Right cardiac atrium (tissue), 5 donors: ENCODE measurements at places on chromosomes 12 and 14. TPM values are rescaled to one million over a fixed set of nuclear protein-coding genes. Genes with fewer than 3 reads are reported as not detected.

CIT gene
- total RNA-seq = 2.6 TPM

GRCh38 chr12:29309320-29309902 lies 71.6 kb downstream of the ERGIC2 start:
- DNase-seq = no peak

DNA sequence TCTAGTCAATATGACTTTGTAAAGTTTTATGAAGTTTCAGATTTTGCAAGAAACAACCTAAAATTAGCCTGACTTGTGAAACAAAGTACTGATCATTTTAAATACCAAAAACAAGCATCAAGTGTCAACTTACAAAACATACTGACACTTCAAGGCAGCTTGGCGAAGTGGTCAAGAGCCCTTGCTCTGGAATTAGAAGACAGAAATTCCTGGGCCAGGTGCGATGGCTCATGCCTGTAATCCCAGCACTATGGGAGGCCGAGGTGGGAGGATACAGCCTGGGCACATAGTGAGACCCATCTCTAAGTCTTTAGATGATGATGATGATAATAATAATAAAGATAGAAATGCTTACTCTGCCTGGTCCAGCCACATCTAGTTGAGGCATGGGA lies 45.4 kb upstream of the NR2C1 start:
- DNase-seq = no peak

- DNase-seq = no peak
These were observed 89.7 kb downstream of the TMTC1 start for GRCh38 chr12:29694002-29694401.

DNA sequence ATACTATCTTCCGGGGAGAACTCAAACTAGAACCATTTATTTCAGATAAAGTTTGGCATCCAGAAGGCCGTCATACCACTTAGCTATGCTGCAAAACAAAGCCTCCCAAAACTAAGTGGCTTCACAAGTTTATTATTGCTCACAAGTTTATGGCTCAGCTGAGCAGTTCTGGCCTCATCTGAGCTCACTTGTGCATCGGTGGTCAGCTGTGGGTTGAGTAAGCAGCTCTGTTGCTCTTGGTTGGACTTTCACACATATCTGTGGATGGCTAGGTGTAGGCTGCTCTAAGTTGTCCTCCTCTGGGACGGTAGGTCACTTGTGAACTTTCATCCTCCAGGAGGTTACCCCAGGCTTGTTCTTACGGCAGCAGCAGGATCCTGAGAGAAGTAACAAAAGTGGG lies 162.7 kb downstream of the BTG1 start:
- no peak for DNase-seq

DNA sequence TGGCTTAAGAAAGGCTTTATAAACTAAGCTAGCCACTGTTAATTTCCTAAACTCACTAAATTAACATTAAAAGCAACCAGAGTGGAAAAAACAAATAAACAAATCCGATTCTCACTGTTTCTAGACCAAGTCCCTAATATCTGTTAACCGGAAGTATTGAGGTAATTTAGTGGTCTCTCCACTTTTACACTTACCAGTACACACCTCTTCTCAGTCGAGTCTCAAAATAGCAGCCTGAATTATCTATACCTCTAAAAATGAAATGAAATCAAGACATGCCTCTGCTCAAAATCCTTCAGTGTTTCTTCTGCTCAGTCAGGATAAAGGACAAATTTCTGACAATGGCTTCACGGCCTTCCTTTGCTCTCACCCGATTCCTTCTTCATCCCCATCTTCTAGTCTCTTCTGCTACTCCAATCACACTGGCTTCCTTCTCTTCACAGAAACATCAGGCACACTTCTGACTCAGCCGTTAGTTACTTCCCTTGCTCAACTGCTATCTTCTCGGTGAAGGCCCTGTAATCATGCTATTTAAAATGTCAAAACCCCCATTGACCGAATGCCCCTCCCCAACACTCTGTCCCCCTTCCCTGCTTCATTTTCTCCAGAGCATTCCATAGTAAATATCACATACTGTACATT lies 161.3 kb downstream of the KITLG start:
- DNase-seq = no peak

- DNase-seq = no peak
These were observed 72.7 kb downstream of the EFCAB11 start for GRCh38 chr14:89881839-89882238.

GRCh38 chr14:74645244-74645643 lies 33.2 kb upstream of the LTBP2 start:
- DNase-seq = no peak

DNA sequence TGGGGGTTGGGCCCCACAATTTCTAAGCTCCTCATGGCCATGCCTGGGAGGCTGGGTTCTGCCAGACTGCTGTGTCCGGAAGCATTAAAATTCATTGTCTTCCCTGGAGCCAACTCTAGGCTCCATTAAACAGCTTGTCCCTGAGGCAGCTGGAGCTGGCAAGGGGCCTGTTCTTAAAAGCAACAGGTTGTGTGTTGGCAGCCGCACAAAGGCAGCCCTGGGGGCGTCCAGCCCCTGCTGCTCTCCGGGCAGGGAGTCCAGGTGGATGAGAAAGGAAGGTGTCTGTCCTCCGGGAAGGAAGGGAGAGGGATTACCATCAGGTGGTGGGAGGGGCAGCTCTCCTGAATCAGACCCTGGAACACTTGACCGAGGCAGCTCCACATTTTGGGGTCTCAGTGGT lies 98.9 kb downstream of the CHST11 start:
- no peak for DNase-seq

DNA sequence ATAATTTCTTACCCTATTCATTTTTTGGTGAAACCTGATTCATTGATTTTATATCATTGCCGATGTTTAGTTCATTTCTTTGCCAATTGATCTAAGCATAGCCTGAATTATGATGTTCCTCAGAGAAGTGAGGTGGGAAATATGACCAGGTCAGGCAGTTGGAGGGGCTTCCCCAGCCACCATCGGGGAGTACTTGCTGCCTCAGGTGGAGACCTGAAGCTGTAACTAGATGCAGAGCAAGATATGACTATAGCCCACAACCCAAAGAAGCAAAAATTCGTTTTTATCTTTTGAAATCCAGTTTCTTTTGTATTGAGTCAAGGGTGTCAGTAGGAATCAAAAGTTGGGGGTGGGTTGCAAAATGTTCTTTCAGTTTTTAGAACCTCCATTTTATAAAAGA lies 7.9 kb downstream of the PTGDR start:
- no peak for DNase-seq

DNA sequence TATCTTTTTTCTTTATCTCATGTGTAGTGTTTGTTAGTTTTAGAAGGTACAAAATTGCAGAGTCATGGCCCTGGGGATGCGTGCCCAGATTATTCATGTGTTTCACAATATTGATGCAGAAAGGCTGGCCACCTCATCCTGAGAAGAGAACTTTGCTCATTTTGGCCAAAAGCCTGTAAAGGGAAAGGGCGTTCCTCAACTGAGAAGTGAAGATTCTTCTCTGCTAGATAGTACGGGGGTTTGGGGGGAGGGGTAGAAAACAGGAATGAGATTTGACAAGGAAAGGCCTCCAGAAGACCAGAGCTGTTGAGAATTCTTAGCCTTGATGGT lies 1.7 kb downstream of the MGST1 start:
- DNase-seq = peak; percentile 67

DNA sequence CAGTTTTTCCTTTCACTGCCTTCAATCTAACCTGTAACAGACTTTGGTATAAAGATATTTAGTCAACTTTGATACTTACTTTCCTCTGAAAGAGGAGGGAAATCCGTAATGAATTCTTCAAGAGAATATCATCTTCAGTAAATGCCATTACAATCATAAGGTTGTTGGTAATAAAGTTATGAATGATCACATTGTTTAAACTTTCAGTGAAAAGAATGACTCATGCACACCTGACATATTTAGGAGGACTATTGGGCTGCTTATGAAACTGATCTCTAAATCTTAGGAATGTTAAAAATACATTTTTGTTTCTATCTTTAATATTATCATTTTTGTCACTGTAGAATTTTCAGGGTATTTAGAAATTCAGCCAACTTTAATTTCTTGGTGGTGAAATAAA lies 474.7 kb downstream of the SLC16A7 start:
- no peak for DNase-seq

DNA sequence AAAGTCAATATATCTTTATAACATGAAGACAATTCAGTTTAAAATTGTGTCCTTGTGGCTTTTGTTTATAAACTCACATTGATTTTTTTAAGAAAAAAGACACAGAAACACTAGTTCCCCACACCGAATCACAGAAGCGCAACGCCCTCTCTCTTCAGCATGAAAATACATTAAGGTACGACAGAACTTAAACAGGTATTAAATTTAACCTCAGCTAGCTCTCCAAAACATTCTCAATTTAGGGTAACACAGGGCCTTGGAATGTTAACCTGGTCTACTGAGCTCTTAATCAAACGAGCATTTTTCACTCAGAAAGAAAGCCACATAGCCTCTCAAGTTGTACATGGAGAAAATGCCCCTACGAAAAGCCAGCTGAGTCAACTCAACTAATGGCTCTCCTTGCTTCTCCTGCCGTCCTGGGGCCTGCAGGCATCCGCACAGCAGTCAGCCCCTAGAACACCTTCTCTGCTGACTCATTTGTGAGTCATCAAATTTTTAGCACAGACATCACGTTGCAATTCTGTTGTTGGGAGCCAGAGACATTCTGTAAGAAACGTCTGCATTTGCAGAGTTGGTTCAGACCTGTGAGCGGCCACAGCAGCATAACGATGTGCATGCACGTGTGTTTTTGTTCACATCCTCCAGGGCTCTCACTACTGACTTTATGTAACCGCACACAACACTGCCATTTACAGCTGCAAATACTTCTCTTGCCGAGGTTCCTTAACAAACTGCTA lies 141.6 kb downstream of the ITPR2 start:
- DNase-seq = no peak

DNA sequence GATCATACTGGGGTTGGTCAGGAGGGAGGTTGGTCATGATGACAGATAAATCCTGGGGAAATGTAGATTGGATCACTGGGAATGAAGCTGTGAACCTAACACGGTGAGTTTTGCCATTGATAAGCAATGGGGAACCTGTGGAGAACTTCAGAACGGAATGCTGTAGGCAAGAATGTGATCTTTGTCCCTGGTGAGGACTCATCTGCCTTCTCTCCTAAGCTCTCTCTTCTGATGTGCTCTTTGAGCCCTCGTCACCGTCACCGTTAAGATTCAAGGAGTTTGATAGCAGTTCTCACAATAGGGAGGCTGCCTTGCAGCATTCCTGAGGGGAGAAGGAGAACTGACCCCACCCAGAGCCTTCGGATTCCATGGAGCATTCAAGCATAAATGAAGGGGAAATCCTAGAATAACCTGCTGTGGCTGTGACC lies 217.6 kb downstream of the ANO6 start:
- no peak for DNase-seq

SFSWAP gene
- 24.1 TPM for total RNA-seq

DNA sequence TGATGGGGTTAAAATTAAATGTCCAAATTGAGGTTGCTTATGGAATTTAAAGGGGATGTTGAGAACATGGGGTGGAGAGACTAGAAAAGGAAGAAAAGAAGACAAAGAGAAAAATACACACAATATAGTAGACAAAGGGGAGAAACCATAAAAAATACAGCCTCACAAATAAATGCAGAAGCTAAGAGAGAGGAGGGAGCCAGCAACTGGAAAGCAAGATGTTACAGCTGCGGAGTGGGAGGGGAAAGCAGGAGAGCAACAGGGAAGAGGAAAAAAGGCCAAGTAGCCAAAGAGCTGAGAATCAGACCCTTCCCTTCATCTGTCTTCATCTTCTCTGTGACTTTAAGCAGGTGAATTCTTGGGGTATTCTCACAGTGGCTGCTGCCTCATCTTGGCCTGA lies 39.7 kb upstream of the SMUG1 start:
- no peak for DNase-seq

EMP1 gene
- 220 TPM for total RNA-seq

- no peak for DNase-seq
These were observed 1.9 kb upstream of the CLEC2D start for GRCh38 chr12:9667403-9668160.

RAB15 gene
- 48.1 TPM for total RNA-seq

DNA sequence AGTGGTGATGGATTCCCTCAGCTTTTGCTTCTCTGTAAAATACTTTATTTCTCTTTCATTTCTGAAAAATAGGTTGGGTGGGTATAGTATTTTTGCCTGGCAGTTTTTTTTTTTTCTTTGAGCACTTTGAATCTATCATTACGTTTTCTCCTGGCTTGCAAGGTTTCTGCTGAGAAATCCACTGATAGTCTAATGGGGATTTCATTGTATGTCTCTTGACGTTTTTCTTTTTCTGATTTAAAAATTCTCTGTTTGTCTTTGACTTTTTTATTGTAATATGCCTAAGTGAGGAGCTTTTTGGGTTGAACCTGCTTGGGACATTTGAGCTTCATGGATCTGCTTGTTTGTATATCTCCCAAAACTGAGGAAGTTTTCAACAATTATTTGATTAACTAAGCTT lies 606.0 kb downstream of the KCNH5 start:
- no peak for DNase-seq

GRCh38 chr14:79630288-79630960 lies 580.9 kb downstream of the DIO2 start:
- DNase-seq = no peak

C12orf54 gene
- total RNA-seq = not detected

RD3L gene
- 17.8 TPM for total RNA-seq

- DNase-seq = peak; percentile 76
These were observed 838 bp downstream of the LRIG3 start for GRCh38 chr12:58919231-58920101.

- peak; percentile 51 for DNase-seq
These were observed 129.4 kb downstream of the C12orf75 start for GRCh38 chr12:105459760-105460330.

DNA sequence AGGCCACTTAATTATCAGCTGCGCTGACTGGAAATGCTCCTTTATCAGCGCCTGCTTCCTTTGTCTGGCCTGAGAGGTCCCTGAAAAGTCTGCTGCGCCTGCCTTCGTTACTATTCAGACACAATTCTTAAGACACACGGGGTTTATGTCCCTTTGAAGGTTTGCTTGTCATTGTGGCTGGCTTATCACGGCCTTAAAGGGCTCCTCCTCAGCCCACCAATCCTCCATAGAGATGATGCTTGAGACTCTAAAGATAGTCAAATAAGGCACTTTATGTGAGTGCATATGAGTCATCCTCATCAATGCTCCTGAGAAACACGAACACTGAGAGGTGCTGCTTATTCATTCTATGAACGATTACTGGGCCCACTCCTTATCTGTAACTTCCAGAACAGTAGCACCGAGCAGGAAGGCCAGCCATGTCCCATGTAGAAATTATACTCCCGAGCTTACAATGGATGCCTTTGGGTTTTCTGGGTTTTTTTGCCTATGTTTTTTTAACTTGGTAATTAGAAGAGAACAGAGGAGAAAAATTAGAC lies 1268.2 kb upstream of the TMEM132C start:
- DNase-seq = no peak

- no peak for DNase-seq
These were observed 226.6 kb upstream of the TMTC1 start for GRCh38 chr12:30010071-30011052.
